ENCODE measurements at places on chromosomes 7 and 10.
A peak's percentile ranks its signal among the peaks of the same experiment; 100 is the strongest.

- no peak for DNase-seq
These were observed 85.1 kb upstream of the FRMD4A start for GRCh38 chr10:14415676-14416307.

- DNase-seq = no peak
These were observed 50.0 kb downstream of the PRF1 start for GRCh38 chr10:70552586-70552985.

DNA sequence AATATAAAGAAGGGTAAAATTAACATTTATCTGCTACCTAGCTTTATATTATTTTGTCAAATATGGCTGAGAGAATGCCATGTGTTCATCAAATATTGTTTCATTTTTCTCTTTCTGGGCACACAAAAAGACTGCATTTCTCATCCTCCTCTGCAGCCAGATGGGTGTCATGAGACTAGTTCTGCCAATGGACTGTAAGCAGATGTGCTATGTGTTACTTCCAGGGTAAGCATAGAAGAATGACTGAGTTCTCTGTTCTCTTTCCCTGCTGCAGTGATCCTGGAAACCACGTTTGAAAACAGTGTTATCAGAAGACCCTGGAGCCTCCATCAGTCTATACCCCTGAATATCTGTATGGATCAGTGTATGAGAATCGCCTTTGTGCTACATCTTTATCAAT is 24.1 kb upstream of the SLK start:
- no peak for DNase-seq

GRCh38 chr7:158428837-158429753 is 158.5 kb downstream of the PTPRN2 start:
- DNase-seq = no peak

DNA sequence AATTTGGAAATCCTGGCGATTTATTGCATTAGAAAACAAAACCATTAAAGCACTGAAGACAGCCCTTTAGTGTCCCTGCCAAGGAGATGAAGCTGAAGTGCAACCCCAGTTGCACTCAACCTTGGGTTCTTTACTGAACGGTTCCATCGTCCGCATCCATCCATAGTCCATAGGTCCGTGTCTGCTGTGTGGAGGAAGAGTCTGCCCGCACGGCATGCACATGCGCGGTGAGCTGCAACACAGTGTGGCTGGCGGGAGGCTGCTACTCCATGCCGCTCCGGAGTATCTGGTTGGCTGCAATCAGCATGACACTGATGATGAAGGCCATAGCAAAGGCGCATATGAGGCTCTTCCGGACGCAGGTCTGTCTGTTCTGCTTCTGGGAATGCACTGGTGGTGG is 624.6 kb downstream of the CALN1 start:
- no peak for DNase-seq

DNA sequence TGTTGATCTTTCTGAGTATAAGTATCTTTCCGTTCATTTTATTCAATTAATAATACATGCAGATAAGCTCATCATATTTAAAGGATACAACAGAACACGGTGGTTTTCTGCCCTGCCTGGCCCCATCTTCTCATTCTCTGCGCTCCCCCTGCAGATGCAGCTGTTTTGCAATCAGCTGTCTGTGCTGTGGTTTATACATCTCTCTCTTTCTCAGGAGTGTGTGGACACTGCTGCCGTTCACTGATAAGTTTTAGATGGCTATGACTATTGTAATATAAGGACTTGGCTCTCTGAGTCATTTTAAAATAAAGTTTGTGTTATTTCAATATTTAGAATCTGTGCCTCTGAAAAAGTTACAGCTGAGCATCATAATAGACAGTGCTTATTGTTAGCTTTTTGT is 54.5 kb downstream of the CUL1 start:
- no peak for DNase-seq

- no peak for DNase-seq
These were observed 527 bp upstream of the BCAP29 start for GRCh38 chr7:107579554-107579884.

DNA sequence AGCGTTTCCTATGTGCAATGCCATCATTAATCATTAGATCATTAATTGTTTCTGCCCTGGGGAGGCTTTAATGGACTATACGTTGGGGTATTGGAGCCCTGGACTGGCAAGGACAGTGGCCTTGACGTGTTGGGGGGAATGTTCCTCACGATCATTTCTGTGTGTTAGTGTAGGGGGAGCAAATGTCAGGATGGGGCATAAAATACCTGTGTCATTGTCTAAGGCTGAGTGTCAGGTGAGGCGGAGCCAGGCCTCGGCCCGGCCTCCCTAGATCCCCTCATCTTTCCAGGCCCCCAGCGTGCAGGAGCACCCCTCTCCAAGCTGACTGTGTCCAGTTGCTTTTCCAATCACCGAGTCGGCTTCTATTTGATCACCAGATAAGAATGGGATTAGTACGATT is 346.4 kb upstream of the SHH start:
- DNase-seq = no peak

- DNase-seq = no peak
These were observed 365 bp downstream of the YME1L1 start for GRCh38 chr10:27153845-27154193.

DNA sequence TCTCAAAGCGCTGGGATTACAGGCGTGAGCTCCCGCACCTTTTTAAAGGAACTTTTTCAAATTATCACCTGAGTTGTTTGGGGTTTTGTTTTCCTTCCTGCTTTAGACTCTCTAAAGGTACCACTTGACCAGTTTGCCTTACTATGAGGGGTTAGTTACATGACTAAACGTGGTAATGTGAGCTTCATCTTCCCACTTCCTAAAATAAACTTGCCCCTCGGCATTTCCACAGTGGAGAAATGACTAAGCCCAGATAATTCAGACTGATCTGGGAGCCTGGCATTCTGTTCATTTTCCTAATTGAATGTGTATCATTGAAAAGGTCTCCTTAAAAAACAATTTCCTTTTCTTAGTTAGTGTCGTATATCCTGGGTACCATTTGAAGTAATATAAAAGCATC is 163.4 kb downstream of the PLXDC2 start:
- DNase-seq = no peak

DNA sequence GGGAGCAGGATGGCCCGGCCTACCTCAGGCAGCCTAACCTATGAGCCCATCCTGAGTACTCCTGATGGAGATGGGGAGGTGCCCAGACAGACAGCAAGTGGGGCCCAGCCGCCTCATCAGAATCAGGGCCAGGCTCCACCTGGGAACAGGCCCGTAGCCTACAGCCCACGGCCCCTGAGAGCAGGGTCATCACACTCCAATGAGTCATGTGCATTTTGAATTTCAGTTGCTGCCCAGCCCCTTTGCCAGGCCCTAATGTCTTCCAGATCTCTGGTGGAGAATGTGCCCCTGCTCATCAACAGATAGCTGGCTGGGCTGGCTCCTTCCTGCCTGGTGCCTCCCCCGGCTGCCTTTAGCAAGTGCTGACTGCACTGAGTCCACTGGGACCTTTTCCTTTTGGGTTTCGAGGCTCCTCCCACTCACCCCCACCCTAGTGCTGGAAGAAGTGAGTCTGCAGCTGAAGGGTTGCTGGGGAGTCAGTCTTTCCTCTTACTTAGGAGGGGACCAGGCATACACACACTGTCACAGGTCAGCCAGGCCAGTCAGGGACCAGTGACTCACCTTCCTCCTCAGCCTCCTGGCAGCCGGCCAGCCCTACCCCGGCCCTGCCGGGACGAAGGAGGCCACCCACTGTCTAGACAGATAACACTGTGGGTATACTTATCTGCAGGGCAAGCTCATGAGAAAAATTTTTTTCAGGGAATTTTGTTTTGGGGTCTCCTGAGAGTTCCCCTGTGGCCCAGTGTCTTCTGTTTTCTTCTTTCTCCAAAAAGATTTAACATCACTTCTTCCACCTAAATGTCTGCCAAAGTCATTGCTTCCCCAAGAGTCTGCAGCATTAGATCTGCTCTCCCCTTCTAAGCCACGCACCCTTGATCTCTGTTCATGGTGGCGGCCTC is 9.1 kb upstream of the ASIC3 start:
- peak; percentile 78 for DNase-seq

GRCh38 chr10:29163746-29164145 is 125.1 kb upstream of the LYZL1 start:
- no peak for DNase-seq

- DNase-seq = no peak
These were observed 43.7 kb downstream of the FGFBP3 start for GRCh38 chr10:91865562-91866081.

Data from activated CD4-positive, alpha-beta T cell treated with anti-CD3 and anti-CD28 coated beads for 4 hours (primary cell).